ENCODE measurements at places on chromosomes 16 and 17.

GRCh38 chr16:85170590-85171003, 58.3 kb upstream of the CIBAR2 start:
- DNase-seq = no peak

DNA sequence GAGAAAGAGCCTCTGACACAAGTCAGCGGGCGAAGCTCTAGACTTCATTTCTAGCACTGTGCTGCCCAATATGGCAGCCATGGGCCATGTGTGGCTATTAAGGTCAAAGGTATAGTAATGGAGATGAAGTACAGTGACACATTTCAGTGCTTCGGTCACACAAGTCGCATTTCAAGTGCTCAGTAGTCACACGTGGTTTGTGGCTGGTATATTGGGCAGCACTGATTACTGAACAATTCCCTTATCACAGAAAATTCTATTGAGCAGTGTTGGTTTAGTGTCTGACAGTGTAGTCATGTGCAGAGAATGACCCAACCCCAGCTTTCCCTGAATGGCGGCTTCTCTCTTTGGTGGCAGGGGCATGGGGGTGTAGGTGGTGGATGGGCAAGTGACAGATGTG, 84.9 kb upstream of the SDK2 start:
- no peak for DNase-seq

- DNase-seq = no peak
Observed at GRCh38 chr16:55263271-55264250, 60.4 kb upstream of the IRX6 start.

- DNase-seq = no peak
Observed at GRCh38 chr16:82187829-82188228, 17.8 kb upstream of the MPHOSPH6 start.

- no peak for DNase-seq
Observed at GRCh38 chr17:40614431-40615067, 33.1 kb downstream of the SMARCE1 start.

DNA sequence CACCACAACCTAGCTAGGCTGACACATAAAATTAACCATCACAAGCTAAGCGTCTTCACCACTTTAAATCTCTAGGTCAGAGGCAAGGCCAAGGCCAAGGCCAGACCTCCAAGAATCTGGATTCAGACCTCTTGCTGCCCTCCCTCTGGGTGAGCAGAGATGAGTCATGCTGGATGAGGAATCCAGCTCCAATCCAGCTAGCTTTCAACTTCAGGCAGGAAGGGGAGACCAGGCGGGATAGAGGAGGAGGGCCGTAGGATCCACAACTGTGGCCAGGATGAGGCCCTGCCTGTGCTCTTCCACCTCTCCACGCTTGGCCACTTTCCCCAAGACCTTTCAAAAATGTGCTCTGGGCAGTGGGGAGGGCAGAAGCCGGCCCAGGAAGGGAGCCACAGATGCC, 14.7 kb downstream of the LRRC75A start:
- no peak for DNase-seq

DNA sequence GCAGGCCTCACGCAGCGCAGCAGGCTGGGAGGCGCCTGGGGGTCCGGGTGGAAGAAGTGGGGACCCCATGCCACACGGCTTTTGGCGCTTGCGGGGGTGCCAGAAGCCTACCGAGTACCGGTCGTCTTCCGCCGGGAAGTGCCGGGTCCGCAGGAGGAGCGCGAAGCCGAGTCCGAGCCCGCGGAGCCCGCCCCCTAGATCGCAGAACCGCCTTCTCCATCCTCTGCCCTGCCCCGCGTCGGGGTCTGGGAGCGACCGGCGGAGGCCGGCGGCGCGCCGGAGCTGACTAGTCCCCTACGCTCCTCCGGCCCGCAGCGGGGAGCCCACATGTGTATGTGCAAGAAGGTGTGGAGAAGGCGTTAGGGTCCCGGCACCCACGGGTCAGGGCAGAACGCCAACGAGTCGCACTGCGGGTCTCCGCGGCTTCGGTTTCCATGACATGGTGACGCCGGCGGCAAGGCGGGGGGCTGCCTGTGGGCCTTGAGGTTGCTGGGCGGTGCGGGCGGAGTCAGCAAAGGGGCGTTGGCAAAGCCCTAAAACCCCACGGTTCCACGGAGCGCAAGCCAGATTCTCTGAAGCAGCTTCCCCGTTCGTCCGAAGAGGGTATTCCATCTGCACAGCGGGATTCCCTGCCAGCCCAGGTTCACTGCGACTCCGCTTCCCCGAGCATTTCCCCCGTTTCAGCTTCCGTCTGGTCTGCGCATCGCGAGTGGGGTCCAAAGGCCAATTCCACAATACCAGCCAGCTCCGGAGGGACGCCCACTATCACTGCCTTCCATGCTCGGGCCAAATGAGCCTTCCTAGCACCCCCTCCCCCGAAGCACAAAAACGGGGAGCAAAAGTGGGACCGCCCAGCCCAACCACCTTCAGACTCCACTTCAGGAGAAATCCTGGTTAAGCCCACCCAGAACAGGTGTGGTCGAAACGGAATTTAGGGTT, 2.3 kb upstream of the LHX1 start:
- no peak for DNase-seq

GRCh38 chr17:77213778-77214132, 73.0 kb downstream of the SEC14L1 start:
- DNase-seq = no peak

DNA sequence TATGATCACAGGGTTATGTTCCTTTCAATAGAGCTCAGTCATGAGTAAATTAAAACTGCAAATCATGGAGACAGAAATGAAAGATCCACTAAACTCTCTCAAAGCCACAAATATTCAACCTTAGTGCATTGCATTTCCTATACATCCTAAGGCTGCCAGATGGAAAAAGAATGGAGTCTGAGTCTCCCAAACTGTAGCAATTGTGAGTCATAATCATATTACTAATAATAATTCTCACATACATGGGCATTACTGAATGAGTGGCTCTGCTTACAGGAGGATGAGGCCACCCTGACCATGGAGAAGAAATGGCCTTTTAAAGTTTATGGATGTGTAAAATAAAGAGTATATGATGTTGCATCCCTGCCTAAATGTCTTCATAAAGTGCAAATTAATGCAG, 3.2 kb downstream of the CA10 start:
- no peak for DNase-seq
